ENCODE measurements at places on chromosomes 1 and 21. TPM values are rescaled to one million over a fixed set of nuclear protein-coding genes. Genes with fewer than 3 reads are reported as not detected.

Gene PGBD5
- not detected for total RNA-seq

Gene POMGNT1
- total RNA-seq, result 108 TPM

Gene TMPRSS15
- total RNA-seq, result not detected

Gene HUNK
- not detected for total RNA-seq

Gene KLF17
- total RNA-seq, result 0.05 TPM

Gene EFCAB14
- 60.6 TPM for total RNA-seq

Gene CD101
- total RNA-seq, result not detected

Gene TTC39A
- 0.22 TPM for total RNA-seq

Gene FNBP1L
- 5.4 TPM for total RNA-seq

Gene ZNF593OS
- not detected for total RNA-seq

Gene C1orf185
- not detected for total RNA-seq

- DNase-seq, result no peak
These were observed 14.8 kb upstream of the ETV3L start for GRCh38 chr1:157114183-157115121.

GRCh38 chr1:108841703-108842102, 15.2 kb downstream of the AKNAD1 start:
- DNase-seq, result no peak

DNA sequence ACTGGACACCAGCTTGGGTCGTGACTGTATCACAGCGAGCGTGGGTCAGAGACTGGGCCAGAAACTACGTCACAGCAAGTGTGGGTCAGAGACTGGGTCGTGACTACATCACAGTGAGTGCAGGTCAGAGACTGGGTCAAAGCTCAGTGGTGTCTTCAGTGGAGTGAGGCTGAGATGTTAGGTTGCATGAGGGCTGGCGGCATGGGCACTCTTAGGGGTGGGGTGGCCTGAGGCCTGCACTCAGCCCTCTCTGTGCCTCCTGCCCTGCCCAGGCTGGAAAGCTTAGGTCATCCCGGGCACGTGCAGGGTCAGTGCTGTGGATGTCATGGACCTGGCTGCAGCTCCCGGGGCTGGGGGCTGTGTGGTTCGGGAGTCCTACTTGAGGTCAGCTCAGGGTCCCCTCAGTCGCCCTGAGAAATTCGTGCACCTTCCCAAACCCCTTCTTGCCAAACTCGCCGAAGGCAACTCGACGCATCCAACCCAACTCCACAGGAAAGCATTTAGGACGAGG, 19.0 kb downstream of the CFAP74 start:
- no peak for DNase-seq

DNA sequence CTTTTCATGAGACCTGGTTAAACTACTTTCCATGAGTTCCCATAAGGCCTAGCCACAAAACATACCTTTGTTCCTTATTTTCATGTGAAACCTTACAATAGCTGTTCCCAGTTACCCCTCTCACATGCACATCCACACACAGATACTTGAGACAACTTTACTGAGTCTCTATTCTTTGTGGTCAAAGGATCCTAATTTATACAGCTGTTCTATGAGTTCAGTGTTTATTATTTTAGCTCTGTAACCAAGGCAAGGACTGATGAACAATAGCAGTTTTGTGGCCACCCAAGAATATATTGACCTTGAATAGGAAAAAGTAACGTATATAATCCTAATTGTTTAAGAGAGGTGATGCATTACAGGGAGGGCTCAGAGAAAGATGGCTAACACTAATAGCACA, 160.5 kb upstream of the CACYBP start:
- no peak for DNase-seq

GRCh38 chr1:178093494-178093950, 382 bp upstream of the RASAL2 start:
- peak; percentile 96 for DNase-seq

DNA sequence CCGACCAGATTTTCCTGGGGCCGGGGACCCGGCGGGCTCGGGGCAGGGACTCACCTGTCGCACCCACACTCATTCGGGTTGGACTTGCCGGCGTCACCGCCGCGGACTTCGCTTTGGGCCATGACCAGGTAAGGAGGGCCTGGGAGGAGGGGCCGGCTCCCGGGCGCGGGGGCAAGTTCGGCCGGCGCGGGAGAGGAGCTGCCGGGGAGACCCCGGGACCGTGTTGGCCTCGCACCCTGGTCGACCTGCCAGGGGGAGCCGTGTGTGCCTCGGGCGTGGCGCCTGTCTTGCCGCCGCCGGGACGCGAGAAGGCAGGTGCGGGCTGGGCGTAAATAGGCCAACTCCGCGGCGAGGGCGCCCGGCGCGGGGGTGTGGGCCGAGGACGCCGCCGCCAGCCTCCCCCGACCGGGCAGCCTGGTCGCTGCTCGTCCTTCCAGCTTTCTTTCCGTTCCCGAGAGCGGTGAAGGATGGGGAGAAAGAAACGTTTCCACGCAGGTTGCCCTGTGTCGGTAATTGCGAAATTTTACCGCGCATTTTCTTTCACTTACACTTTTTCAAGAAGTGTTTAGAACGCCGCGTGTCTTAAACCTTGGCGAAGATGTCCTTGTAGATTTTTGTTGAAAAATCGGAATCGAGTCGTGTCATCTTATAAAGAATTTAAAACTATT, 558 bp downstream of the USP1 start:
- DNase-seq, result no peak

DNA sequence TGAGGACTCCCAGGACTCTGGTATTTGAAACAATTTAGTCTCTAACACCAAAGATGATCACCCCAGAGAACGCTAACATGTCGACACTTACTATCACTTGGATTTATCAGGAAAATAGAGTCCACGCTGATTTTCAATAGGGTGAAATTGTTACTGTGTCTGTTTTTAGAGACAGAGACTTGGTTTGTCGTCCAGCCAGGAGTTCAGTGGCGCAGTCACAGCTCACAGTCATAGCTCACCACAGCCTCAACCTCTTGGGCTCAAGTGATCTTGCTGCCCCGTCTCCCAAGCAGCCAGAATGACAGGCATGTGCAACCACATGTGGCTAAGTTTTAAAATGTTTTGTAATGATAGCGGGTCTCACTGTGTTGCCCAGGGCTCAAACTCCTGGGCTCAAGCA, 5.3 kb downstream of the SSU72 start:
- no peak for DNase-seq

DNA sequence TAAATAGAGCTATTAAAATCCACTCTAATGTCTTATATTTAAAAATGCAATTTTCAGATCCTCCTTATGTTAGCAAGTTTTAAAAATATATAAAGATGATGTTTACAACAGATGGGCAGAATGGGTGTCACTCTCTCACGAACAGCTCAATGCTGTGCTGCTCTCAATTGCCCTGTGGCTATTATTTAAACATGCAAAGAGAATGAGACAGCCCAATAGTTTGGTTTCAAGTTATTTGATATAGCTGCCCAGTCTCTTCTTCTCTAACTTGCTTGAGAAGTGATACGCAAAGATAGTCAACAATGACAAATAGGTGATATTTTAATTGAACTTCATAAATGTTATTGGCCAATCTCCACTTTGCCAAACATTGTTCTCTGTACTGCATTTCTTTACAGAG, 199.3 kb upstream of the GREM2 start:
- DNase-seq, result peak; percentile 27

- peak; percentile 44 for DNase-seq
These were observed 1.0 kb downstream of the PLPP3 start for GRCh38 chr1:56578138-56578962.

DNA sequence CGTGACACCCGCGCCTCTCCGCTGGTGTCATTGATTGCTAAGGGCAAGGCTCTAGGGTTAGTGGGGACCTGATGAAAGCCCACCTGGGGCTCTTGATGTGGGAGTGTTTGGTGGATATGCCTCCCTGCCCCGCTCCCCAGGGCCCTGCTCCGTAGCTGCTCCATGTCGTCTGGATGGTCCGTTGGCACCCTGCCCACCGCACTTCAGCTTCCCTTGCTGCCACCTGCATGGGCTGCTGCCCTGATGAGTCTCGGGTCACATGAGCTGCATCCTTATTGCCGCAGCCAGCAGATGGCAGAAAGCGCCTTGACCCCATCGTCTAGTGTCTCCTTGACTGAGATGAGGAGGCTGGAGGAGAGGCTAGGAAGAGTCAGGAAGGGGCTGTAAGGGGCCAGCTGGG, 439.4 kb downstream of the CAMTA1 start:
- no peak for DNase-seq

DNA sequence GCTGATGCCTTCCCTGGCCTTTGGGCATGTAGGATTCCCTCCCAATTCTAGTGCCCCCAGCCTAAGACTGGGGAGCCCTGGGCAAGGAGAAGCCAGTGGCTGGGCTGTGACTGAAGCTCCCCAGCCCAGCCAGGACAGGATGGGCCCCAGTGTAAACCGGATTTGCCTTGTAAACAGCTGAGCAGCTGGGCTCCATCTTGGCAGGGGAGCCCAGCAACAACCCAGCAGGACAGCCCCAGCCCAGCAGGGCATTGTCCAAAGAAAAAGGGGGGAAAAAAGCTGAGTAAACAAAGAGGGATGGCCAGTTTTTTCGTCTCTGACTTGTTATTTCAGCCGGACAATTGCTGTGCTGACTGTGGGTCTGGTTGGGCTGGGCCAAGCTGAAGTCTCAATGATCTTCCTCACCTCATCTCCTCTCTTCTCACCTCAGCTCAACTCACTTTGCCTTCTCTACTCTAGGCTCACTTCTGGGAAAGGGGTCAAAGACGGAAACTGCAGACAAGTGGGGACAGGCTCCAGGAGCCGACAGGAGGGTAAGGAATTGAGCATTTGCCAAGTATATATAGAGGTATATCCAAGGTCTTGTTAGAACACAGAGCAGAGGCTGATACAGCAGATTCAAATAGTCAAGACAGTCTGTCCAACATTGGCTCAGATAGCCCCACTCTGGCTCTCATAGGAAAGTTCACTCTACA, 97.7 kb downstream of the TMEM53 start:
- DNase-seq, result no peak

DNA sequence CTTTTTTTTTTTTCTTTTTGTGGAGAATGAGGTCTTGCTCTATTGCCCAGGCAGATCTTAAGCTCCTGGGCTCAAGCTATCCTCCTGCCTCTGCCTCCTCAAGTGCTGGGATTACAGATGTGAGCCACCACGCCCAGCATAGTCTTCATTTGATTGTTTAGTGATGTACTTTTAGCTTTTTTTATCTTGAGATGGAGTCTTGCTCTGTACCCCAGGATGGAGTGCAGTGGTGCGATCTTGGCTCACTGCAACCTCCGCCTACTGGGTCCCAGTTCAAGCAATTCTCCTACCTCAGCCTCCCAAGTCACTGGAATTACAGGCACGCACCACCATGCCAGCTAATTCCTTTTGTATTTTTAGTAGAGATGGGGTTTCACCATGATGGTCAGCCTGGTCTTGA, 24.0 kb upstream of the LRRC3 start:
- DNase-seq, result no peak

- no peak for DNase-seq
These were observed 22.0 kb downstream of the TGFB2 start for GRCh38 chr1:218367118-218367517.

DNA sequence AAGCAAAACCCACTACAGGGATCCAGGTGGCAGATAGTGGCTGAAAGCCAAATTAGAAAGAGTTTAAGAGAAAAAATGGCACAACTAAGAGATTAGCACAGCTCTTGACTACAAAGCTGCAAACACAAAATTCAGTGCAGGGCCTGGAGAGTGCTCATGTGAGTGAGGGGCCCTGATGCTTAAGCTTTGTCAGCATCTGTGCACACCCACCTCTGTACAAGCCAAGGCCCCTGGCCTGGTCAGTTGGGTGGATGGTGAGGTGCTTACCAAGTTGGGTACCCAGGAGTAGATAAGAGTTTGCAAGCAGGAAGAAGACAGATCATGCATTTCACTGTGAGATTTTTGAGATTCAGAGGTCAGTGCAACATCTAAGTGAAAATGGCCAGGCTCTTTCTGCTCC, 62.7 kb upstream of the ATP1B1 start:
- DNase-seq, result no peak

DNA sequence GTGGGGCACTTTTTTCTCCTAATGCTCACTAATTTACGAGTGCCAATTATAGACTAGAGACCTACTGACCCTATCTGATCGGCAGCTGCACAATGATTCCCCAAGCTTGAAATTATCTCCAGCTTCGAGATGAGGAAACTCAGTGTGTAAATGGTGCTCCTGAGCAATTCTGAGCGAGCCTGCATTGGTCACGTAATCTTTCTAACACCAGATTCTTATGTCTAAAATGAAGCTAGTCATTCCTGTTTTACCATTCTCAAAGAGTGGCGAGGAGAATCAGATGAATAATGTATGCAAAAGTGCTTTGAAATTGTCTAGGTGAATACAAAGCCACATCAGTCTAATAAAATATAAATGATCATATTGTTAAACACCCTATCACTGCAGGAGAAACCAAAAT, 318.1 kb upstream of the FAM78B start:
- no peak for DNase-seq

- no peak for DNase-seq
These were observed 10.8 kb upstream of the ENO1 start for GRCh38 chr1:8889103-8889846.

DNA sequence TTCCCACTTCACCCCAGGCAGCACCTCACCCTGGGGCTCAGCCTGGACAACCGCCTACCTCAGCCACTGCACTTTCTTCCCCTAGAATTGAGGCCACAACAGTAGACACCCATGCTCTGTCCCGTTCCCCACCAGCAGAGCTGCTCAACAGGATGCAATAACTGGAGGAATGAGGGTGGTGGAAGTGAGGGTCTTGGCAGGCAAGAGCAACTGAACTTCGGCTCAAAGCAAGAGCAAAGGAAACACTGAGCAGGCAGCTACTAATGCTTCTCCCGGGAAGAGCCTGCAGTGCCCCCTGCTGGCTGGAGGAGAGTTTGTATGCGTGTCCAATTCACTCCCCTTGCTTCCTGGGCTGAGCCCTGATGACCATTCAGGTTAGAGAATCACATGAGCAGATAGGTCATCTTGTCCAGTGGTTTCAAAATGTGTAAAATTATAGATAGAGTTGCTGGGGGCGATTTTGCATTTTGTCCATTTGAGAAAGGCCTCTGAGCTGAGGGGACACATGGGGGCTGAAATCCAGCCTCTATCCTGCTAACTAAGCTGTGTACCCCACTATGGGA, 13.9 kb downstream of the NT5C1A start:
- peak; percentile 45 for DNase-seq

- DNase-seq, result no peak
These were observed 19.1 kb downstream of the ASPM start for GRCh38 chr1:197127246-197127912.

- no peak for DNase-seq
These were observed 54.7 kb upstream of the DNAH14 start for GRCh38 chr1:224874775-224875174.

GRCh38 chr1:163999131-163999530, 559.9 kb upstream of the PBX1 start:
- DNase-seq, result no peak

GRCh38 chr1:214318956-214319736, 38.2 kb downstream of the SMYD2 start:
- no peak for DNase-seq
